ENCODE measurements at places on chromosomes 1 and 21.

- peak; percentile 14 for DNase-seq
These were observed 6.8 kb upstream of the SLC22A15 start for GRCh38 chr1:115969509-115969908.

GRCh38 chr1:207748737-207749528 lies 2.9 kb upstream of the CD46 start:
- no peak for DNase-seq

- DNase-seq, result no peak
These were observed 3.5 kb upstream of the DMRTA2 start for GRCh38 chr1:50426702-50427085.

- DNase-seq, result peak; percentile 60
These were observed 31.7 kb upstream of the TMEM125 start for GRCh38 chr1:43238085-43238484.

DNA sequence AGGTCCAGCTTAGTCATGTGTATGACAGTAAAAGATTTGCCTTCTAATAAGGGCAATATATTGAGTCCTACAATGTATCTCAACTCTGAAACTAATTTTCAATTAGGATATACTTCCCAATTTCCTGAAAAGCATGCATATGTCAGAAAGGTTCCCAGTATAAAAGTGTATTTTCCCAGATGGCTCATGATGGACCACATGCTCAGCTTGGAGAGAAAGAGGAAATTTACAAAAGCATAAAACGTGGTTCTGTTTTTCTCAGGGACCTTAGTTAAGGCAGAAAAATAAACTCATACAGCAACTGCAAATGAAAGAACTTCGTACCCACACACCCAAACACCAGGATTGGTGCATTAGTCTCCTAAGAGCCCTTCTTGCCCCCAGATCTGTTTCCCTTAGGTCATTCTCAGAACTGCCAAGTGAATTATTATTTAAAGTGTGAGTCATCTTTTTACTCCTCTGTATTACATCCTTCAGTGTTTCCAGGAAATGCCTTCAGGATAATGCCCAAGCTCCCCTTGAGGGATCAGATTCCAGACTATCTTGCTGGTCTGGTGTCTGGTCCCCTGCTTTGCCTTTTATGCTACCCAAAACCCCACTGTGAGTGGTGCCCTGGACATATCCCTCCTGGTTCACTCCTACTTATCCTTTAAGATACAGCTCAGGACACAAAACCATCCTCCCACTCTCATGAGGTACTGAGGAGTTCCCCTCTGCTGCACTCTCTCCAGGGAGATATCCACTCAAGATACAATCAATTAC lies 57.4 kb downstream of the SSX2IP start:
- DNase-seq, result peak; percentile 76

DNA sequence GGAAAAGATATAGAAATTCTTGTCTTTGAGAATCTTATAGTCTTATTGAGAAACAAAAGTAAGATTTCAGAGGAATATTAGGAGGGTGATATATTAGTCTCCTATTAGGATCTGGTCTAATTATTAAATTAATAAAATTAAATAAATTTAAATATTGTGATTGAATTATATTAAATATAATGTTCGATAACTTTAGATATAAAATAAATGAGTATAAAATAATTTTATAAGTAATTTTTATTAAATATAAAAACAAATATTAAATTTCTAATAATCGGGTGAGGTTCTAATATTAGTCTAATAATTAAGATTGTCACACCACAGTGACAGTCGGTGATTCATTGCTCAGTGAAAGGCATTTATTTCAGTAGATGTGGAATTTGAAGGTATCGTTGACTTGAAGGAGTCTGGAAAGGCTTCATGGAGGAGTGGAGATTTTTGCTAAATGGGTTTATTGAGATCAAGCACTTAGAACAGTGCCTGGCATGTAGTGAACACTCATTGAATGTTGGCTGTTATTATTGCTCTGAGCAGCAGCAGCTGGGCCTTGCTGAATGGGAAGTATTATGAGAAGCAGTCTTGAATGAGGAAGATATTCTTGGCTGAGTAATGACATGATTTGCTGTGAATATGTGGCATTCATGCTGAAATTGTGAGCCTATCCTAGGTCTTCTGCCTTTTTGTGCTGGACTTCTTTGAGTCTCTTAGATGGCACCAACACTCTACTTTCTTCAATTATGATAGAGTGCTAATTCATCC lies 74.6 kb downstream of the USP25 start:
- no peak for DNase-seq

- peak; percentile 81 for DNase-seq
These were observed 43.4 kb upstream of the MRPS6 start for GRCh38 chr21:34029743-34030528.

DNA sequence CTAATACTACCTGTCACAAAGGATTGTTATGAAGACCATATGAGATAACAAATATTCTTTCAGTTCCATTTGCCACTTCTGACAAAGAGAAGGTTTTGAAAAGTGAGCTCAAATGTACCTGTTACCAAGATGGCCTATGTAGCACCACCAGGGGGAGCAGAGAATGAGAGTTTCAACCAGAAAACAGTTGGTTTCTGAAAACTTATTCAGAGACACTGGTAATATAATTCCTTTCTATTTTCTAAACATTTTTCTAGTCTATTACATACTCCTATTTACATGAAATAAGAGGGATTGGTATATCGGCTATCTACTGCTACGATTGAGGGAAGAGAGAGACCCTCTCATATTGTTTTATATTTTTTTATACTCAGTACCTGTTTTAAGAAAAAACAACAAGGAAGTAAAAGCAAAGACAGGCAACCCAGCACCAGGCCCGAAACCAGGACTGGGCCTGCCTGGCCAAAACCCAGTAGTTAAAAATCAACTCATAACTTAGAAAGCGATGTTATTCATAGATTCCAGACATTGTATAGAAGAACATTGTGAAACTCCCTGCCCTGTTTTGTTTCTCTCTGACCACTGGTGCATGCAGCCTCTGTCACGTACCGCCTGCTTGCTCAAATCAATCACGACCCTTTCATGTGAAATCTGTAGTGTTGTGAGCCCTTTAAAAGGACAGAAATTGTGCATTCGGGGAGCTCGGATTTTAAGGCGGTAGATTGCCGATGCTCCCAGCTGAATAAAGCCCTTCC lies 48.3 kb downstream of the IL23R start:
- DNase-seq, result peak; percentile 11

DNA sequence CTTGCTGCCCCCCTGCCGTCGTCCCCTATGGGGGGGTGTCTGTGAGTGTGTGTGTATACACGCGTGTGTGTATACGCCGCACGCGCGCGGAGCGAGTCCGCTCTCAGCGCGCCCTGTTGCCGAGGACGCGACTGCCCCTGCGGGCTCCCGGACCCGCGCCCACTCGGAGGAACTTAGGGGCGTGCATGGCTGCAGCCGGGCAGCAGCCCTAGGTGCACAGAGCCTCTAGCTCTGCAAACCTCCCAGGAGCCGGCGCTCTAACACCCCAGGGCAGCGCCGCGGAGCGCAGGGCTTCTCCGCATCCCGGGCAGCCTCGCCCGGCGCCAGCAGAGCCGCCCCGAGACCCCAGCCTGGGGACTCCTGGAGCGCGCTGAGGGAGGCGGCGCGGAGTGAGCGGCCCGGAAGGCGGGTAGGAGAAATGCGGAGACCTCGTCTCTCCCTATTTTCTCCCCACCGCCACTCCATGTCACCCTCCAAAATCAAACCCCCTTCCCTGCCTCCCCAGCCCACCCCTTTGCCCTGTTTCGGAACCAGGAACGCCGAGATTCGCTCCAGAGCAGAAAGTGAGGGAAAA lies 574 bp downstream of the ITPKB start:
- DNase-seq, result peak; percentile 41

- peak; percentile 98 for DNase-seq
These were observed 470.0 kb upstream of the VAMP3 start for GRCh38 chr1:7300893-7301663.

DNA sequence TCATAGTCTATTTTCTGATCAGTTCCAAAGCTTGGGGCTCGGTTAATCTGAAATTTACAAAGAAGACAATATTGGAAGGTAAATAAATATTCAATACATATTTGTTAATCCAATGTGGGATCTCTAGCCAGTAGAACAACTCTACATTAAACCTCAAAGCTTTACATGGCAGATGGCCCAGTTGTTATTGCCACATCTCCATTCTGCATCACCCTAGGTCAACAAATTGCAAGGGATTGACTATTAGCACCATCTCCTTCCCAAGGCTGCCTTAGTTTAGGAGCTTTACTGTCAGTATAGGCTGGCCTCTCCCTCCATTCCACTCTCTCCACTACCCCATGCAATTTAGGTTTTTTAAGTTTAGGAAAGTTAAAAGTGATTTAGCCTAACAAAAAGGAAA lies 69.7 kb downstream of the TTLL7 start:
- peak; percentile 38 for DNase-seq

Measured in fibroblast of skin of right biceps (primary cell).